ENCODE measurements at places on chromosomes 3 and 15. TPM values are rescaled to one million over a fixed set of nuclear protein-coding genes. Genes with fewer than 3 reads are reported as not detected.

The FBXL2 gene
- not detected for total RNA-seq

The GPR160 gene
- 9.6 TPM for total RNA-seq

The IGSF11 gene
- total RNA-seq = 0.10 TPM

The CD200R1 gene
- total RNA-seq = 1.4 TPM

The CD86 gene
- 0.08 TPM for total RNA-seq

DNA sequence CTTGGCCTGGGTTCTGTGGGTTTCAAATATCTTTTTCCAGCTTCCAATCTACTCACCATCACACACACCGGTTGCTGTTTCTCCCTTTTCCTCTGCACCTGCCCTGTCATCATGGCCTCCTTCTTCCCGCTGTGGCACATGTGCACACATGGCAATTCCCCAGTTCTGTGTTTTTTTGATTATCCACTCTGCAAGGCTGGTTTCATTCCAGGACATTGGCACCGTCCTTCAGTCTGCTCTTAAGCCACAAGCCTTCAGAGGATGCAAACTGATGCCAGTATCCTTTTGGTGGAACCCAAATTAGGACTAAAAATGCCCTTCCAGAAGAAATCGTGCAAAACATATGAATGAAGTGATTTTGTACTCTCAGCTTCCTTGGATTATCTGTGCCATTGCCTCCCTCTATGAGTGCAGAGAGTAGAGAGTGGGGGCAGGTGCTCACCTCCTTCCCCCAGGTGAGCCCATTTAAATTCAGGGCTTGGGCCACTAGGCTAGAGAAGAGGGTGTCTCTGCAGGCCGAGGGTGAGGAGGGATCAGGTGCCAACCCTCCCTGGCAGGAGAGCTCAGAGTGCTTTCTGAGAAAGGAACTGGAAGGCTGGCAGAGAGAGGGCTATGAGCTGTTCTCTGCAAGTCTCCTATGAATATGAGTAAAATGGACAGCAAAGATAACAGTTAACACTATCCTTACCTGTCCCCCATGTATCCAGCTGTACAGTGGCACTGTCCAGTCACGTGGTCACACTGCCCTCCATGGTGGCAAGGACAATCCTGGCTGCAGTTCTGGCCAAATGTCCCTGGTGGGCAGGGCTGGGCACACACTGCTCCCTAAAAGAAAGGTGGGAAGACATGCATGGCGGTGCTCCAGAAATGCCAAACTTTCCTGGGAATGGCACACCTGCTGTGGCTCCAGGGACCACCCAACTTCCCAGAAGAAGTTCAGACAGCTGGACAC, 100.8 kb downstream of the RAB11A start:
- no peak for DNase-seq

GRCh38 chr15:79129235-79129634, 38.7 kb upstream of the RASGRF1 start:
- no peak for DNase-seq

DNA sequence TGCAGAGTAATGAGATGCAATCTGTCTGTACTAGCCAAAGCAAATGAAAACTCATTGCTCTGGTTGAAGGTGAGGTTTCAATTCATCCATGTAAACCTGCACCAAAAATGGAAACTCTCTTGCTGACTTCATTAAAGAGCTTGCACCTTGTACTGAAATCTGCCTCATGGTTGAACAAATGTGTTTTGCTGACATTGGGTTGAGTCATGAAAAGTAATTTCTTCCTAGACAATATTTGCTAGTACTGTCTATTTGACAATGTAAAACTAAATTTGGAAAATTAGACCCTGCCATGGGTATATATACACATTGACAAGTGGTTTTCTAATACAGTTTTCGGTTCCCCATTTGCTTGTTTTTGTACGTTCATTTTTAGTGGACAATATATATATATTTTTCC, 33.3 kb downstream of the RYR3 start:
- no peak for DNase-seq

DNA sequence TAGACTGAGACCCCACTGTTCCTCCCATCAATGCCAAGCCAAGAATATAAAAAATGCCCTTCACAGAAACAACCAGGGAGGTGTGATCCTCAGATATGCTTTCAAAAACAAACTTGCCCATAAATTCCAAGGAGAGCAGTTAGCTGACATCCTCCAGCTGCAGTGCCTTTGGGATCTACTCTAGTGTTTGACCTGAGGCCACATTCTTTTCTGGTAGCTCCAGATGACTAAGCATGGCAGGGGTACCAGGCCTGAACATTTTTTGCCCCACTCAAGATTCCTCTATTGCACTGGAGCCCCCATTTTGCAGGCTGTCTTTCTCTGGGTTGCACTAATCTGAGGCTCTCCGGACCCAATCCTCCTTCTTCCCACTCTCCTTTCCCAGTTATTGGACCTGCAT, 27.9 kb upstream of the ACP3 start:
- no peak for DNase-seq

DNA sequence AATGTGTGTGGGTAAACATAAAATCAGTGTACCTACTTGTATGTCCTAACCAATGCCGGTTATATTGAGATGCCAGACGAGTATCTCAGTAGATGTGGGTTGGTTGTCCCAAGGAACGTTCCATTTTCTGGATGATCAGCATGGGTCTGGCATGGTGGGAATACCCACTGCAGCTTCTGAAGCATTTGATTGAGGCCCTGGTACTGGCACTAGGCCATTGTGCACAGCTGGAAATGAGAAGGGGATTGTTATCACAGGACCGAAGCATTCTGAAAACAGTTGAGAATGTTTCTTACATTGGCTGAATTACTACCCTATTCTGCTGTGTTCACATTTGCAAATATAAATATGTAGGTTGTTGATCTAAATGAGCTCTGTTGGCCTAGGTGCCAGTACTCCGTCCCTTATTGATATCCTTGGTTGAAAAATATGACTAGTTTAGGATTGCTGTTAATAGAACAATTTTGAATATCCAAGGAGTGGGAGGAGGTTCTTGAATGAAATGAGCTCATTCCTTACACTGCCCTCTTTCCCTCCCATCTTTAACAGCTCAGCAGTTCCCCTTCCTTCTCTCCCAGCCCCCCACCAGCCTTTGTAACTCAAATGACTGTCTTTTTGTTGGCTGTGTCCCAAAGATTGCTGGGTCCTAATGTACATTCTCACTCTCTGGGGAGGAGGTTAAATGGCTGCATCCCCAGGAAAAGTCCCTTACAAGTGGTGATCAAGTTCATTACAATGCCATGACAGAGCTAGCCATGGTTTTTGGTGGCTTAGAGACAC, 293.3 kb upstream of the TPM1 start:
- no peak for DNase-seq

DNA sequence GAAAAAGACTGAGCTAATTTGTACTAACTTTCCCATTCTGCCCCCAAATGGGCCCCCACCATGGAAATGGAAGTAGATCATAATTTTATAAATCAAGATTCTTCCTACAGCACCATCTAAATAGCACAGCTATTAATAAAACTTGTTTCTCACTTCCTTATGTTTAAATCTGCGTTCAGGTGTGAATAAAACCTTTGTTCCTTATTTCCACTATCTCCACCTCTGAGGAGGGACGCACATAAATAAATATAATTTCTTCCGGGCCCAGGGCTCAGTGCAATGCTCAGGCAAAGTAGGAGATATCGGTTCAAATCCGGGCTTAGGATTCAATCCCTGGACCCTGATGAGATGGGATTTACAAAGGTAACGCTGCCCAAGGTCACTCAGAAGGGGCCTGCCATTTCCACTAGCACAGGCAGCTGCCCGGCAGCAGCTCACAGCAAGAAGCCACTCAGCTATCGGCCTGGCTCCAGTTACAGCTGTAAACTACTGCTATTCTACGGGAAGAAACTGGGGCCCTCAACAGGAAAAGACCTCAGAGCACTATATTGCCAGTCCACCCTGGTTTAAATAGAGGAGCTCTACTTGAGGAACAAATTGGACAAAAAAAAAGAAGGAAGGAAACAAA, 52.5 kb downstream of the FOXP1 start:
- no peak for DNase-seq

All from activated naive CD8-positive, alpha-beta T cell treated with anti-CD3 and anti-CD28 coated beads for 36 hours (primary cell).